ENCODE measurements at places on chromosomes 3 and 15.

DNA sequence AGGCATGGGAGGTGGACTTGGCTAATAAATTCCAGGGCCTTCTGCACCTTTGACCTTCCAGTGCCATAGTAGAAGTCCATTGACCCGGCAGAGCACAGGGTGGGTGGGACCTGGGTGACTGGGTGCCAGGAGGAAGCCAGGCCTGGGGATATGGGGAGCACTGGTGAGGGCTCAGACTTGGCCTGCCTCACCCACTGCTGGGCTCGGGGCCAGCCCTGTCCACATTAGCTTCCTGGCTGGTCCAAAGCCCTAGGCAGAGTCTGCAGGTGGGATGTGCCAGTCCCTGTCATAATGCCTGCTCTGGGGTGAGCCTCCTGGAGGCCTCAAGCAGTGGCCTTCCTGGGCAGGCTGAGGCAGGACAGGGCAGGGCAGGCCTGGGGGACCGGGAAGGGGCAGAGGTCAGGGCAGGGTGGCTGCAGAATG is 38.1 kb upstream of the CHRNB4 start:
- no peak for DNase-seq

DNA sequence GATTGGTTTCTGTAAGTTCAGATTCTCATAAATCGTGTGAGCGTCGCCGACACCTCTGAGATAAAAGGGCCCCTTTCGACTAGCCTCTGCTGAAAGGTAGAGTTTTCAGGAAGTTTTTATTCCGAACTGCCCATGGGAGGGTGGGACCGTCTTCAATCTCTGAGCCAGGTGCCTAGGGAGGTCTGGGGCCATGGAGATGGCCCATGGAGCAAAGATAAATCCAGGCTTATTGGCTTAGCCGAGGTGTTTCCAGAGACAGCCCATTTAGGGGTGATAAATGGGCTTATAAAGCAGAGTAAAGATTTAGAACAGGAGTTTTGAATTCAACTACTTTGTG is 442 bp downstream of the QTRT2 start:
- DNase-seq = no peak

- no peak for DNase-seq
Measured at GRCh38 chr15:79169526-79170133, 79.0 kb upstream of the RASGRF1 start.

DNA sequence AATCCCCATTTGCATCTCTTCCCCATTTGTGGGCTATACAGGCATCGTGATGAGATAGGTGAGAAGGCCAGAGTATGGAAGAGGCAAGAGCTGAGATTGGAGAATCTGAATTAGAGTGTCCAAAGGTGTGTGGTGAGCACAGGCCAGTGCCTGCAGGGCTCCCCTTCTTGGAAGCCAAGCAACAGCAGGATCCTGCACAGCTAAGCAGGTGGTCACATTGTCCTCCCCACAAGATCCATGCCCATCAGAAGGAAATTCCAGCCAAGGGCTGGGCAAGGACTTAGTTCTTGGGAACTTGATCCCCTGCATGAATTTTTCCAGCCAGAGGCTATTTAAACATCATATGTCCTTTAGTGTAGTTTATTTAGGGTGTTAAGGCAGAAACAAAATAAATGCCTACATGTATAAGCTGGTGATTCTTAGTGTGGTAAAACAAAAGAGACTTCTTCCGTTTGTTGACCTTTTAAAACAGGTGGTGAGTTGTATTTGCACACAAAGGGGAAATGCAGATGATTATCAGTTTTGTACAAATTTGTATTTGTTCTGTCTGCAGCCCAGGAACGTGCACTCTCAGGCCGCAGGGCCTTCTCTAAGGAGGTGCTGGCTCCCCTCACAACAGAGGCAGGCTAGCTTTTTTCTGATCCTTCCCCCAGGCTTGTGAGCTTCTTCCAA is 110.2 kb downstream of the PLCL2 start:
- no peak for DNase-seq

DNA sequence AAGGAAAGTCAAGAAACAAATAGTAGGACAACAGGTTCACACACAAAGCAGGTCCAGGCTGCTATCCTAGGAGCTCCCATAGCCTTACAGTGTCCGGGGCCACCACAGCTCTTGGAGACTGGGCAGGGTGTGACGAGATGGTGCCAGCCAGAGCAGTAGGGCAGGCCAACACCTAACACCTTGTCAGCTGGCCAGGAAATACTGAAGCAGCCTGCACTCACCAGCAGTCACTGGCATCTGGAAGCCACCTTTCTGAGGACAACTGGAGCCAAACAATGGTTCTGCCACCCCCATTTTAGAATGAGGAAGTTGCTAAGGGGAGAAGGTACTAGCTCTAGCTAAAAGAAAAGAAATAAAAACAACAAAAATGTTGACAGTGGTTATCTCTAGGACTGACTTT is 47.2 kb downstream of the CCDC12 start:
- no peak for DNase-seq

- DNase-seq = no peak
Measured at GRCh38 chr3:143071776-143072175, 47.8 kb upstream of the CHST2 start.

GRCh38 chr3:193333229-193333628 is 45.3 kb downstream of the ATP13A5 start:
- DNase-seq = no peak

DNA sequence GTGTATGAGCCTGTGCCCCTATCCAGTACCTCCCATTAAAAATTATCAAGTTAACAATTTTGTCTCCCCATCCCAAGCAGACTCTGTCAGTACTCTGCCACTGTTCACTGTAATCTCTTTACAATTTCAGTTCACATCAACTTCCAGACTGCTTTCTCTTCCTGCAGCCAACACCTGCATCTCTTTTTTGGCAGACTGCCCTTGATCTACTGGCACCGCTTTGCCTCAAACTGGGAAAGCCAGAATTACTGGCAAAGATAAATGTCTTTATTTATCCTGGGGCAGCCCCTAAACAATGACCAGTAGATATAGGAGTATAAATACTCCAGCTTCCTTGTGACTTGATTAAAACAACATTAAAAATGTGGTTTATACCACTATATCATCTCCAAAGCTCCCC is 494.1 kb downstream of the ZNF385D start:
- DNase-seq = no peak

- no peak for DNase-seq
Measured at GRCh38 chr3:143430568-143430967, 311.0 kb downstream of the CHST2 start.

- no peak for DNase-seq
Measured at GRCh38 chr3:50652709-50653108, 22.0 kb upstream of the DOCK3 start.

- peak; percentile 73 for DNase-seq
Measured at GRCh38 chr3:172562871-172563865, 39.9 kb upstream of the TNFSF10 start.

DNA sequence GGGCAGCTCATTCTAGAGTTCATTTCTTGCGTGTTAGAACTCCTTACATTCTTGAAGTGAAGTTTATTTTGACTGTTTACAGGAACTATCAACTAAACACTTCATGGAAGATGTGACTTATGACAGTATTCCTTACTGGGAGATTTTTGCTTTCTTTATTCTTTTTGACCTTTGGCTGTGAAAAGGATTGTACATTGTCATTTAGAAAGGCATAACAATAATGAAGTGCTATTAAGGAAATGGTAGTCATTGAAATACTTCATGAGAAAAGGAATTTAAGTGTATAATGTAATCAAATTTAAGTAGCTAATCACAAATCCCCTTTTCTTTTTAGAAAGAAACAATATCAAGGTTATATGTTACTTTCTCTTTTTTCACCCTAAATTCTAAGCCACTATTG is 11.3 kb downstream of the P2RY14 start:
- DNase-seq = no peak

GRCh38 chr3:110165370-110165743 is 828.0 kb upstream of the DPPA4 start:
- DNase-seq = no peak

DNA sequence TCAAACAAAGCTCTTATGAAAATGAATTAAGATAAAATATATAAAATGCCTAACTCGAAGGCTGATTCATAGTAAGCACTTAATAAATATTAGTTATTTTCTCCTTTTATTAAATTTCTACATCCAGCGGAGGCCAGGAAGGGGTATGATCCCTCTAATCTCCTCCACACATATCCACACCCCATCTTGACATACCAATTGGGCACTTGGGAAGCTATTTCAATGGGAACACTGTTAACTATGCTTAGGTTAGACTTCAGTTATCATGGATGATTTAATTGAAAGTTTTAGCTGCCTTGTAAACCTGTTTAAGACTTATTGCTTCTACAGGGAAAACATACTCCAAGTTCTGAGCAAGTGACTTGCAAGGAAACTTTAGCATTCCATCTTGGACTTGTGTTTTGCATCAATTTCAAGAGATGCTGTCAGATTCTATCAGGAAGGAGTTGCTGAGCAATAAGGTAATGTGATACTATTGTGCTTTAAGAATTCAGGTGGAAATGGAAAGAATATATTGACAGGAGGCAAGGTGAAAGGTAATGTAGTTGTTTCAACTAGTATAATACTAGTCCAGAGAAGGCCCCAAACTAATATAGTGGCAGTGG is 120.4 kb upstream of the TSPAN3 start:
- no peak for DNase-seq

GRCh38 chr3:58274027-58274614 is 31.9 kb upstream of the RPP14 start:
- no peak for DNase-seq

- DNase-seq = no peak
Measured at GRCh38 chr3:136804813-136805212, 14.1 kb upstream of the SLC35G2 start.

DNA sequence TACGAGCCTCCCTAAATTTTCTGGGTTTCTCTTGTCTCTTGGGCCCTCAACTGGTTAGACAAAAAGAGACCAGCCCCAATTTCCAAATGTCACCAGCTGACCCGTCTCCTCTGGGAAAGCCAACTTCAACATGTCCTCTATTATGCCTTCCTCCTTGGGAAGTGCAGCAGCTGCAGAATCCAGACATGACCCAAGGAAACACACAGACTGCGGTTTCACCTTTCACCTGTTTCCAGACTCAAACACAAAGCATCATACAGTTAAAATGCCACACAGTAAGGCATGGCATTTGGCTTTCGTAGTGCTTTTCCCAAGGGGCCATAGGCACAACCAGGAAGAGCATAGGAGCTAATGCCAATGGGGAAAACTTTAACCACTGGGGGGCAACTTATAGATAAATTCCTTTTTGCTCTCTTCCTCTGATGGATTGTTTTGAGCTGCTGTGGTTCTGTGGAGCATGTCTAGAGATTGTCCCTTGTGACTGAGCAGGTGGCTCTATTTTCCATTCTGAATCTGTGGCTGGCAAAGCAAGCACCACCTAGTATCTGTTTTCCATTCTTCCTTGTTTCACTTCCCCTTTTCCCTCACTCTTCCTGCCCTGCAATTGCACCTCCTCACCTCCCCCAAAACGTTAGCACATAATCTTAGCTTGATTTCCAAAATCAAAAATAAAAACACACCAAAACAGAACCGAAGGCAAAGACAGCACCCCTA is 49.3 kb downstream of the HHLA2 start:
- DNase-seq = no peak

DNA sequence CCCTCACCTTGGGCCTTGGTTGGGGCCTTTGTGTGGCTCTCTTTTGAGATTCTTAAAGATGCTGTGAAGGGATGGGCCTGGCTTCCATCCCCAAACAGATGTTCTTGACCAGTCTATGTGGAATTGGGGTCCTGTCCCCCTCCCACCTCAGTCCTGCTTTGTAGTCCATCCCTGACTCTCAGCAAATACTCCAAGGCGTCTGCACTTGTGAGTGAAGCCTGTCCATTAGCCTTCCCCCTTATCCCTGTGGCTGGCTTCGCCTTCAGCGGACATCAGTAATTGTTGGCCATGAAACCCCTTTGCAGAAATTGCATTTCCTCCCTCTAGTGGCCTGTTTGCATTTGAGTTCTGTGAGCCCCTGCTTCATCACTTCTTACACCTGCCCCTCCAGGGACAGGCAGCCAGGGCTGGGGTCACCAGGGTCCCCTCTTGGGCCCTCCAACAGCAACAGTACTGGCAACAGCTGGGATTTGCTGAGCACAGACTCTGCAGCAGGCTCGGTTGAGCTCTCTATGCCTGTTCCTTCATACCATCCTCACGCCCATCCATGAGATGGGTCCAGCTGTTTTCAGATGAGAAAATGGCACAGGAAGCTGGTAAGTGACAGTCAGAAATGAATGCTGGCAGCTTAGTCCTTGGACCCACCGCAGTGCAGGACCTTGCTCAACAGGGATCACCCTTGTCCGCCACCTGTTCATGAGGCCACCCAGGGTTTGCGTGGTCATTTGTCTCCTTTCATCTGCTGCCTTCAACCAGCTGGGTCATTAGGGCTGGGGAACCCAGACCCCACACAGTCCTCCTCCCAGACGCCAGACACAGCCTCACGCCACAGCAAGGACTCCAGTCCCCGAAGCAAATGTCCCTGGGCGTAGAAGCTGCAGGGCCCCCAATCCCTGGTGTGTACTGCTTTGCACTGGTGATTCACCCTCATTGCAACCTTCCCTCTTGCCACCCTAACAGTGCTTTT is 8.9 kb upstream of the LRRK1 start:
- DNase-seq = no peak

DNA sequence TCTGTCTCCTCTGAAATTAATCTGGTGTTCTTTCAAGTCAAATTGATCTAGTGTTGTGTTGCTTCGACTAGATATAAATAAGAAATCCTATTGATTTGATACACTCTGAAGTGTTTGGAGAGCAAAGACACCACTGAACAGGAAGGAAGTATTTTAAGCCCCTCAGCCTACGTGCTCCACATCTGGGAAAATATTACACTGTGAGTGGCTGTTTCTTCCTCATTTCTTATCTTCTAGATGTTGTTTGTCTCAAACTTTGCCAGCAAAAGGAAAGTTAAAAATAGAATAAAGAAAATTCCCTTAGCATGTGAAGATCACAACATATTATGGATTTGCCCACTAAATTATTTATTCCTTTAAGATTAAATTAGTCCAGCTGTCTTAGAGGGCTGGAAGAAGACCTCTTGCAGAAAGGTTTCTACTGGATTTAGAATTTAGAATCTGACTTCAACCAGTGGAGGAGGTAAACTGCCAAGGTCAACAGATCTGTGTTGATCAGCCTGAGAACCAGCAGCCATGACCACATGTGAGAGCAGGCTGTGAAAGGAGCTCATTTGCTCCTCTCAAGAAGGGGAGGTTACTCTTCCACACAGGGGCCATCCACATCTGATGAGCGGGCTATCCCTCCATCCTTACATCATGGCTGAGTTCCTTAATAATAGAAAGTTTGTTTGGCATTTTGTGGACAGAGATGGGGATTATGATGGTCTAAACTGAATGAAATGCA is 46.3 kb upstream of the ACKR4 start:
- DNase-seq = no peak

DNA sequence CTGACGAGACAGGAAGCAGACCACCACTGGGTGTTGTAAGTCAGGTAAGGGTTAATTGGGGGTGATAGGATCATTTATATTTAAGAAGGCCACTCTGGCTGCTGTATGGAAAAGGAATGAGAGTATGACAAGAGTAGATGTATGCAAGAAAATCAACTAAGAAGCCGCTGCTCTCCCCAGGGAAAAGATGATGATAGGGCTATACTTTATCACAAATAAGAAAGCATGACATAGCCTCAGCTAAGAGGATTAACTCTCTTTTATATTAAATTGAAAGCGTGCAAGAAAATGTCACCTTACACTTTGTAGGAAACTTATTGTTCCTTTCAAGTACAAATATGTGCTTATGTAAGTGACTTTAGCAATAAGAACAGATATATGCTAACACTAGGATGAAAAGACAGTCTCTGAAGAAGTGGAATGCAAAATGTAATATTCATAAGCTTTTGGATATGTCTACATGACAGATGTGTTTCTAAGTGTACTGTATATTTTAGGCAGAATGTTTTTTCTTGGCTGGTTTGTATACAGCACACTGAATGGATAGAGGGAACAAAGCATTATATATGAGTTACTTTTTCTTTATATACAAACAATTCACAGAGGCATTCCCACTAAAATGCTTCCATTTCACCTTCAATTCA is 8.7 kb upstream of the NDUFB4 start:
- DNase-seq = no peak

Data from GM04504 (cell line).